ENCODE measurements at places on chromosomes 16 and 17.

- DNase-seq: no peak
Measured at GRCh38 chr17:70969521-70970034, 800.2 kb downstream of the KCNJ2 start.

GRCh38 chr16:30875871-30876801 lies 17.7 kb downstream of the BCL7C start:
- DNase-seq: no peak

- no peak for DNase-seq
Measured at GRCh38 chr17:48295362-48296288, 134.4 kb downstream of the SKAP1 start.

DNA sequence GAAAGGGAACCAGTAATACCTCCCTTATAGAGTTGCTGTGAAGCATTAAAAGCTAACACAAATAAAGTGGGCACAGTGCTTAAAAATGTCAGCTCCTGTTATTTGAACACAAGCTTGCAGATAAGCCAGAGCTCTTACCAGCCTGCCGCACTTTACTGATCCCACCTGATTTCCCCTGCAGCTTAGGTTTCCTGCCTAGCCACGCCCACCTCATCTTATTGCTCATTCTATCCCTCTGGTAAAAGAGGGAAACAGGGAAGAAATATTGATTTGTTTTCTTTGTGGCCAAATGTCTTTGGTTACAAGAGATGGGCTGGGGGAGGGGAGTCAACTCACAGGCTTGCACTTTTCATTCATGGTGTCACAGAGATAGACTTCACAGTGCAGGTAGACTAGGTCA lies 9.6 kb upstream of the GP2 start:
- DNase-seq: no peak

- no peak for DNase-seq
Measured at GRCh38 chr17:38730526-38731379, 612 bp downstream of the CISD3 start.

- peak; percentile 10 for DNase-seq
Measured at GRCh38 chr17:73879987-73880386, 235.7 kb upstream of the SDK2 start.

DNA sequence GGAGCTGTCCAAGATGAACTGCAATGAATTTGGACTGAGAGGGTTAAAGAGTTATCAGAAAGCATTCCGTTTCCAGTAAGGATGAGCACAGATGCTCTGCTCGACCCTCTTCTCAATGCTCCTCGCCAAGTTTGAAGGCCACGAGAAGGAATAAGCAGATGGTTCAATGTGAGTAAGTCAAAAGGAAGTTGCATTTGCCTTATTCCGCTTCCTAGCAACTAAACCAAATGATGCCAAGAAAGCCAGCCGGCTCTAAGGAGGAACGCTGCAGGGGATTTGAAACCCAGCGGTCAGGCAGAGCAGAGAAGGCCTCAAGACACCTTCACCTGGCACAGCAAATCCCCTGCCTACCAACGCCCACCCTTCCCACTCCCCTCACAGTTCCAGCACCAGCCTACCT lies 52.1 kb upstream of the CNEP1R1 start:
- DNase-seq: no peak

DNA sequence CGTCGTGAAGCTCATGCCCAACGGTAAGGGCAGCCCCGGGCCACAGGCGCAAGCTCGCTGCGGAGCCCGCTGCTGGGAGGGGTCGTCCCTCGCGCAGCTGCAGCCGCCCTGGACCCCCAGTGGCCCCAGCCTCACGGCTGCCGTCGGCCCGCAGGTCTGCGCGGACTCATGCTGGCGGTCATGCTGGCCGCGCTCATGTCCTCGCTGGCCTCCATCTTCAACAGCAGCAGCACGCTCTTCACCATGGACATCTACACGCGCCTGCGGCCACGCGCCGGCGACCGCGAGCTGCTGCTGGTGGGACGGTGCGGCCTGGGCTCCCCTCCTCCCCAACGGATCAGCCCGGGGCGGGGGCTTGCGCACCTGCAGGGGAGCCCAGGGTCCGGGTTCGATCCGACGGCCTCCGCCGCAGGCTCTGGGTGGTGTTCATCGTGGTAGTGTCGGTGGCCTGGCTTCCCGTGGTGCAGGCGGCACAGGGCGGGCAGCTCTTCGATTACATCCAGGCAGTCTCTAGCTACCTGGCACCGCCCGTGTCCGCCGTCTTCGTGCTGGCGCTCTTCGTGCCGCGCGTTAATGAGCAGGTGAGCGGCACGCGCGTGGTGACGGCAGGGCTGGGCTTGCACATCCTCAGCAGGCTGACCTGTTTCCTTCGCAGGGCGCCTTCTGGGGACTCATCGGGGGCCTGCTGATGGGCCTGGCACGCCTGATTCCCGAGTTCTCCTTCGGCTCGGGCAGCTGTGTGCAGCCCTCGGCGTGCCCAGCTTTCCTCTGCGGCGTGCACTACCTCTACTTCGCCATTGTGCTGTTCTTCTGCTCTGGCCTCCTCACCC lies 5.8 kb downstream of the SLC5A2 start:
- no peak for DNase-seq

DNA sequence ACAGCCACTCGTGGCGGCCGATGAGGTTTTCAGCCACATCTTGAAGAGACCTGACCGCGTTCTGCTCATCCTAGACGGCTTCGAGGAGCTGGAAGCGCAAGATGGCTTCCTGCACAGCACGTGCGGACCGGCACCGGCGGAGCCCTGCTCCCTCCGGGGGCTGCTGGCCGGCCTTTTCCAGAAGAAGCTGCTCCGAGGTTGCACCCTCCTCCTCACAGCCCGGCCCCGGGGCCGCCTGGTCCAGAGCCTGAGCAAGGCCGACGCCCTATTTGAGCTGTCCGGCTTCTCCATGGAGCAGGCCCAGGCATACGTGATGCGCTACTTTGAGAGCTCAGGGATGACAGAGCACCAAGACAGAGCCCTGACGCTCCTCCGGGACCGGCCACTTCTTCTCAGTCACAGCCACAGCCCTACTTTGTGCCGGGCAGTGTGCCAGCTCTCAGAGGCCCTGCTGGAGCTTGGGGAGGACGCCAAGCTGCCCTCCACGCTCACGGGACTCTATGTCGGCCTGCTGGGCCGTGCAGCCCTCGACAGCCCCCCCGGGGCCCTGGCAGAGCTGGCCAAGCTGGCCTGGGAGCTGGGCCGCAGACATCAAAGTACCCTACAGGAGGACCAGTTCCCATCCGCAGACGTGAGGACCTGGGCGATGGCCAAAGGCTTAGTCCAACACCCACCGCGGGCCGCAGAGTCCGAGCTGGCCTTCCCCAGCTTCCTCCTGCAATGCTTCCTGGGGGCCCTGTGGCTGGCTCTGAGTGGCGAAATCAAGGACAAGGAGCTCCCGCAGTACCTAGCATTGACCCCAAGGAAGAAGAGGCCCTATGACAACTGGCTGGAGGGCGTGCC lies 30.1 kb downstream of the CIITA start:
- DNase-seq: no peak

DNA sequence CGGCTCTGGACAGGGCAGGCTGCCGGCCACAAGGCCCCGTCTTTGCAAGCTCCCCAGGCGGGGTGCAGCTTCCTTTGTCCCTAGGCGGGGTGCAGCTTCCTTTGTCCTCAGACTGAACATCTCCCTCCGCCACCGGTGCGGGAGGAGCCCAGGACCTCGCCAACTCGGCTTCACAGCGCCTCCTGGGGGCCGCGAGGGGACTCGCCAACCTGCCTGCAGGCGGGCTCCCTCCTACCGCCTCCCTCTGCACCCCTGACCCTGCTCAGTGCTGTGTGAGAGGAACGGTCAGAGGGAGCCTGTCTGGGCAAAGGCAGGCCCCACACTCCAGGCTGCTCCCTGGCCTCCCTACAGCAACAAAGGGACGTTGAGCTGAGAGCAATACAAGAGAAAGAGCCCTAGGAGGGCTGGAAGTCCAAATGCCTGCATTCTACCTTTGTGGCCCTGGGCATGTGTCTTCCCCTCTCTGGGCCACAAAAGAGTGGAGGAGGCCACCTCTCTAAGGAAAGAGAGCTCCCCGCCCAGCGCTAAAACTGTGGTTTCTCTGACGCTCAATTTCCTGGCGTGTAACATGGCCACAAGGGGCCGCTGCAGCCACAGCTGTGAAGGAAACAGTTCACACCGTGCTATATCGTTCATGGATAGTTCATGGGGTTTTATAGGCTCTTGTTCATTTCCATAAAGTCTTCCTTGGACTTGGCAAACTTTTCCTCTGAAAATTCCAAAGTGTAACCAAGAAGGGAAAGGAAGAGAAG lies 20.9 kb upstream of the KRT19 start:
- DNase-seq: peak; percentile 79

DNA sequence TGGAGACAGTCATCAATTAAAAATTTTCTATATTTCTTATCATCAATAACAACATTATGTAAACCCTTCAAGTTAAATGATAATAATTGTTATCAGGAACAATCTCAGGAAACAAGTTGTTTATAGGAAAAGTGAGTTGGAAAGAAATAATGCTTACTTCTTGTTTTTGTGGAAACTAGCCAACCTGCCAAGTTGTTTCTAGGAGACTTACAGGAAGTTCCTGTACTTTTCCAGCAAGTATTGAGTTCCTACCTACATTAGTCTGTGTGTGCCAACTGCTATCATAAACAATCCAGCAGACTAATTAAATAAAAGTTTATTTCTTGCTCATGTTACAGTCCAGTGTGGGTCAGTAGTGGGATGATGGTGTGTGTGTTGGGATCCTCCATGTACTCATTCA lies 1.6 kb upstream of the CCL14 start:
- DNase-seq: no peak

DNA sequence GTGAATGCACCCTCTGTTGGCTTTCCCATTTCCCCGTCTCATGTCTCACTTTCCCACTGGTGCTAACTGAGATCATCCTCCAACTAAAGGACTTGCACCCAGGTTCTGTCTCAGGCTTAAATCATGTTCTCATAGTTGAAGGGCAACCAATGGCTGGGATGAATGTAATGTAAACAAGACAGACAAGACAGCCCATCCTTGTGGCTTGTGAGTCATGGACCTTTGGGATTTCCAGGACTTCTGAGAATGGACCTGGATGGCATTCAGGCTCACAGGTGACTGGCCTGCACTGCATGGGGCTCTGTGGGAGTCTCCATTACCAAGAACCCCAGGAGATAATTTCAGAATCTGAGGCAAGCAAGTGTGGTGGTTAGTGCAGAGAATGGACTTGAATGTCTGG lies 347.5 kb downstream of the HAPSTR1 start:
- DNase-seq: no peak

DNA sequence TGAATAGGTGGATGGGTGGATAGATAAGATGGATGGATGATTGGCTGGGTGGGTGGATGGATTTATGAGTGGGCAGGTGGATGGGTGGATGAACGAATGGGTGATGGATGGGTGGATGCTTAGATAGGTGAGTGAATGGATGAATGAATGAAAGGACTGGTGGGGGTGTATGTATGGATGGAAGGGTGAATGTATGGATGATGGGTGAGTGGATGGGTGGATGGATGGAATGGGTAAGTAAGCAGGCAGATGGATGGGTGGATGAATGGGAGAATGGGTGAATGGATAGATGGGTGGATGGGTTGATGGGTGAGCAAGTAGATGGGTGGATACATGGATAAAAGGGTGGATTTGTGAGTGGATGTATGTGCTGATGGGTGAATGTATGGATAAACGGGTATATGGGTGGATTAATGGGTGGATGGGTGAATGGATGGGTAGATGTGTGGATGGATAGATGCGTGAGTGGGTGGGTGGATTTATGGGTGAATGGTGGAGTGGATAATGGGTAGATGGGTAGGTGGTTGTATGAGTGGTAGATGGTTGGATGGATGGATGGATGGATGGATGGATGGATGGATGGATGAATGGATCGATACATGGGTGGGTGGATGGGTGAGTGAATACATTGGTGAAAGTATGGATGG lies 682.6 kb downstream of the HS3ST4 start:
- DNase-seq: no peak

DNA sequence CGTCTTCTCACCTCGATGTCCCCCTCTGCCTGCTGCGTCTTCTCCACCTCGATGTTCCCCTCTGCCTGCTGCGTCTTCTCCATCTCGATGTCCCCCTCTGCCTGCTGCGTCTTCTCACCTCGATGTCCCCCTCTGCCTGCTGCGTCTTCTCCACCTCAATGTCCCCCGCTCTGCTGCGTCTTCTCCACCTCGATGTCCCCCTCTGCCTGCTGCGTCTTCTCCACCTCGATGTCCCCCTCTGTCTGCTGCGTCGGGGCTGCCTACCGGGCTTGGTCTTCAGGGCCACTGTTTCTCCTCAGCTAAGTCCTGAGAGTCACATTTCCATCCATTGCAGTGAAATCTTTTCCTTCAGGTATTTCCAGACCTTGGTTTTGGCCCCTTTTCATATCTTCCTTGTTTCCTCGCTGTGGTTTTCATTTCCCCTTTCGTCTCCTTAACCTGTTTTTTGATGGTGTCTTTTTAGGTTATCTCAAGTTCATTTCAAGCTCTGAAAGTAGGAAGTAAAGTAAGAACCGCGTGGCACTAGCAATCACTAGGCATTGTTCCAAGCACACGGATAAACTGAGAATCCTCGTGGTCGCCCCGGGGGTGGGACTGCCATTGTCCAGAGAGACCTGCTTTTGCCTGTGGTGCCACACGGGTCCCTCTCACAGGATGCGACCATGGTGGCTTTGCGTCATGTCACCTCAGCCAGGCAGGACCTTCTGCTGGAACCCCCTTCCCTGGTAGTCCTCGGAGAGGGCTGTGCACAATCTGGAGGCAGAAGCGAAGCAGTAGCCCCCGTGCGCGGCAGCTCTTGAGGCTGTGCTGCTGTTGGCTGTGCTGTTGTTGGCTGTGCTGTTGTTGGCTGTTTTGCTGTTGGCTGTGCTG lies 9.5 kb upstream of the ZNF750 start:
- DNase-seq: no peak

DNA sequence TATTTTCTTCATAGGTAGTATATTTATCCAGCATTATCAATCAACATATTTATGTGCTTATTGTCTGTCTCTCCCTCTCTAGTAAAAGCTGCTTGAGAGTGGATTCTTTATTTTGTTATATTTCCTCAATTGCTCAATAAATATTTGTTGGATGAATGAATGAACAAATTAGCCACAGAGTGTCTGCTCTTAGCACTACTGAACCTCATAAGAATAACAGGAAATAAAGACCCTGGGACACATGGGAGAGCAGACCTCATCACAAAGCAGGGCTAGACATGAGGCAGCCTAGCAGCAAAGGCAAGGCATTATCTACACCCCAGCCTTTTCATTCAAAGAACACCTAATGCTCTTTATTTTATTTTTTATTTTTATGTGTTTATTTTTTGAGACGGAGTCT lies 34.9 kb upstream of the TANC2 start:
- no peak for DNase-seq

GRCh38 chr17:50881182-50881581 lies 15.0 kb upstream of the TOB1 start:
- no peak for DNase-seq

- DNase-seq: no peak
Measured at GRCh38 chr16:77468831-77469230, 34.0 kb upstream of the ADAMTS18 start.

- no peak for DNase-seq
Measured at GRCh38 chr16:63403792-63404191, 1367.6 kb upstream of the CDH8 start.
